ENCODE measurements at places on chromosomes 3 and 15.

- DNase-seq = no peak
Observed at GRCh38 chr3:23712656-23713559, 92.8 kb upstream of the UBE2E1 start.

DNA sequence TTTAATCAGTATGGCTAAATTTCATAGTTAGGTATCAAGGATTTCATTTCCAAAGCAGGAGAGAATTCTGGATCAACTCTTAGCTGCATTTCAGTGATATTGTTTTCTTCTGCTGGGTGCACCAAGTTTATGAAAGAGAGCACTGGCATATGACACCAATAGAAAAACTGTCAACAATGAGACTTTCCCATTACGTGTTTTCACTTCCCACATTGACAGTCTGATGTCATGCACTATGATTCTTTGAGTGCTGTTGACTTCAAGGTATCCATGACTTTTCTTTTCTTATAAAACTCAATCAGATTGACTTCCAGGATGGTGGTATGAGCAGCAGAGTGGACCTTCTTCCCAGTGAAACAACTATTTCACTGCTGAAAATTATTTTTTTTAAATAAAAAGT, 476.1 kb downstream of the EDEM1 start:
- DNase-seq = no peak

DNA sequence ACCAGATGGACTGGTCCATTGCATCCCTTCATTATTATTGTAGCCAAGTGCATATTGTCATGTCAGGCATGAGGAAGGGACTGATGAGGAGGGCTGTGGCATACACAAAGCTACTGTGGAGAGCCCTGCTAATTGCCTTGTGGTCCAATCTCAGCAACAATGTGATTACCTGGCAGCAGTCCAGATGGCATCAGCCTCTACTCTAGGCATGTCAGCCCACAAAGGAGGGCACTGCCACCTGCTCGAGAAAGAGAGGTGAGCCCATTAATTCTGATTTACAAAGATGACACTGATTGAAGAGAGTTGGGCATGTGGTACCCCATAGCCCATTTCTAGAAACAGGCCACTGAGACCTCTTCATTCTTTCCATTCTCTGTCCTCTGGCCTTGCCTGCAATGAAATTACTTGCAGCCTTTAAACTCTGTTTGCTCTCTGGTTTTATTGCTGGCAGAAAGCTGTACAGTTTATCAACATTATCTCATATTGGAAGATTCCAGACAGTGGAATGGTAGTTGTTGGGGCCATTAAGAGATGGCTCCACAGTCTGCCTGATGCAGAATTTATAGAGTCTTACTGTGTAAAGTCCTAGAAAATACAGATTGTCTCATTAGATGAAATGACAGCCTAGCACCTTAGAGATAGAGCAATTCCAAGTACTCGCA, 307.7 kb downstream of the ARPP21 start:
- no peak for DNase-seq

DNA sequence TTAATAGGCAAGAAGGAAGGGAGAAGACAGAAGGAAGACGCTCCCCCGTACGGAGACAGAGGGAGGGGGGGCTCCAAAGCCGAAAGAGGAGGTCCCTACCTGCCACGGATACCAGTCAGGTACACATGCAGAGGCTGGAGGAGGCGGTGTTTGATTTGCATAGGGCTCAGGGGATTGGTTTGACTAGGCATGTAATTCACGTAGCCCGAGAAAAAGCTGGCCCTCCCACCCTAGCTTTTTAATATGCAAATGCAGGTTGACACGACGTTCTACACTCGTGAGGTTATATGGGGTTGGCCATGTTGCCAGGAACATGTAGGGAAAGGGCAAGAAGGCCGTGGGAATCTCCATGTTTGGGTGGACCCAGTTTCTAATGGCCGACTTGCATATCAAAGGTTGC, 29.8 kb downstream of the ZNF592 start:
- no peak for DNase-seq

DNA sequence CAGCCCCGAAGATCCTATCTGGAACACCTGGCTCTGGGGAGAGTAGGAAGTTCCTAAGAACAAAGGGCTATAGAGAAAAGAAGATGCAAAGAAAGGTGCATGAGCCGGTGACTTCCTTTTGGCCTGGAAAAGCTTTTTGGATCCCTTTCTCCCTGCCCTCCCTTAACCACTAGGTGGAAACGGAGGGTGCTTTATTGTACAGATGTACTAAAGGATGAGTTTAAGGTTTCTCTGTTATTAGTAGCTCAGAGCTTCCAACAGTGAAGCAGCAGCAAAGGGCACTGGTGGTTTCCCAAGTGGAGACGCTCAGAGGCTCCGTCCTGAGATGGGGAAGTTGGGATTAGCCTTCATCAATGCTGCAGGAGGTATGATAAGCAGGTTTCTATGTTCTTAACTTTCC, 5.9 kb upstream of the ADGRG7 start:
- DNase-seq = no peak

DNA sequence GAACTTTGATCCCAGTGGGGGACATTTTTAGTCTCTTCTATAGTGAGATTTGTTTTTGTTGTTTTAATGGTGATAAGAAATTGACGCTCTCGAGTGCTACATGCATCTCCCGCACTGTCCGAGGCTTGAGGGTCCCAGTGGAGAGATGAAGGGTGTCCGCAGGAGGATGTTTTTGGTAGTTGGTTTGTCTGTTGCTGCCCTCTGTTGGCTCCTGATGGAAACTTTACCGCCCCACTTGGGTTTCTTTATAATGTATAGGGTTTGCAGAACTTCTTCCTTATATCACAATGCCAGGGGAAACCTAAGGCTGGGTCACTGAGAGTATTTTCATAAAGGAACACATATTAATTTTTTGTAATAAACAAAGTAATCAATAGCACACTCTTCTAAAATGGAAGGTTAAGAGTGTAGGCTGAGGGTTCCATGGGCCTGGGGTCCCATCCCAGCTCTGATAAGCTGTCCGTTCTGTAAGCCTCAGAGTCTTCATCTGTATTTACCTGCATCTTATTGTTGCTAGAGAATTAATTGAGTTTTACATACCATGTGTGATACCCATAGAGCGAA, 185.3 kb upstream of the FEZF2 start:
- DNase-seq = no peak

DNA sequence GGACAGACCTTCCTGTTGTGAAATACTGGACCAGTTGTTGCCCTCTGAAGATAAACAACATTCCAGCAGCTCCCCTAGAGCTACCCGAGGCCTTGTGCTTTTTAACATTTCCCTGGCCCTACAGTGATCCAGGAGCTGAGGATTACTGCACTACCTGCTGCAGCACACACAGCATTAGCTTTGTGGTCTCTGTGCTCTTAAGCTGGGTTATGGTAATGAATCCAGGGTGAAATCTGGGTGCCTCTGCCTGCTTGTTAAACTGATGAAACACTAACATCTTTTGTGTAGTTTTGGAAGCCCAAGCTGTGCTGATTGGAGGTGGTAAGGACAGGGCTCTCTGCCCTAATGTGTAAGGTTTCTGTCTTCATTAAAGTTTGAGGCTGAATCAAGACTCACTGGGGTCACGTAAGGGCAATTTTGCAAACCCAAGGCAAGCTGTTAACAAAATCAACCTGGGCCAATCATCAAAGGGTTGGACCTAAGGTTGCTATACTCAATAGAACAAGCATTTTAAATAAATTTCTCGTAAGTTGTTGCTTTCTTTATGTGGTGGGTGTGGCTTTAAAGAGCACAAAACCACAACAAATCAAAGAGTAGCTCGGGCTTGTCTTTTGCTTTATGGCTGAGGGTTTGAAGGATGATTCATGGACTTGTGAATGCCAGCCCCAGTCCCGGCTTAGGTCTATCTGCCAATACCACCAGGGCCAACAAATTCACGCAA, 183.9 kb downstream of the TPRG1 start:
- DNase-seq = peak; percentile 74

DNA sequence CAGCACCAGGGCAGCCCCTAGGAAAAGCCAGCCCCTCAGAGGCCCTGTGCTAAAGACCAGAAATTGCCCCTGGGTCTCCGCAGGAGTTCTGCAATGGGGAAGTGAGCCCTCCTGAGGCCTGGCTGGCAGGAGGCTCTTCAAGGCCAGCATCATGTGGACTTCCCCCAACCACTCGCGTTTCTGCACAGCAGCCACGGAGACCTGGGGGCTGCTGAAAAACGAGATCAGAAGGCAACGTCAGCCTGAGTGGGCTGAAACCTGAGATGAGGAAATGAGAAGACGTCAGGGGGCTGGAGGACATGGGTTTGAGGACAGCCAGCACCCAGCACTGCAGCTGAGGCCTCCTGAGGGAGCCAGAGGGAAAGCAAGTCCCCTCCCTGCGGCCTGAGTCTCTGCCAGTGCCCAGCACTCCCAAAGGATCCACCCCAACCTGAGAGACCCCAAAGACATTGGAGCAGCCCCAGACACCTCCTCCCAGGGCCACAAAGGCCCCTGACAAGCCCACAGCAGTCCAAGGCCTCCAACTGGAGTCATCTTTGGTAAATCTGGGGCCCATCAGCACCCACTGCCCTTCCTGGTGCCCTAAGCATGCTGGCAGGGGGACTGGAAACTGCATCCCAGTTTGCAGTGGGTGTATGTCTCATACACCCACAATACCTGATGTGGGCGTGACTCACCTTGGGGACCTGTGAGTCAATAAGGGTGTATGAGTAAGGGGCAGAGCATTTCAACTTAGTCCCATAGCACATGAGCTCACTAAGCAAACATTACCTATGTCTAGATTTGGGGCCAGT, 29.2 kb upstream of the CYP11A1 start:
- peak; percentile 49 for DNase-seq

GRCh38 chr3:130661140-130661891, 85.3 kb downstream of the PIK3R4 start:
- DNase-seq = no peak

GRCh38 chr3:145678401-145678800, 482.6 kb downstream of the PLOD2 start:
- no peak for DNase-seq

- no peak for DNase-seq
Observed at GRCh38 chr3:130565224-130565623, 48.2 kb downstream of the COL6A6 start.

- DNase-seq = no peak
Observed at GRCh38 chr3:195809796-195810454, 1.8 kb downstream of the MUC4 start.

DNA sequence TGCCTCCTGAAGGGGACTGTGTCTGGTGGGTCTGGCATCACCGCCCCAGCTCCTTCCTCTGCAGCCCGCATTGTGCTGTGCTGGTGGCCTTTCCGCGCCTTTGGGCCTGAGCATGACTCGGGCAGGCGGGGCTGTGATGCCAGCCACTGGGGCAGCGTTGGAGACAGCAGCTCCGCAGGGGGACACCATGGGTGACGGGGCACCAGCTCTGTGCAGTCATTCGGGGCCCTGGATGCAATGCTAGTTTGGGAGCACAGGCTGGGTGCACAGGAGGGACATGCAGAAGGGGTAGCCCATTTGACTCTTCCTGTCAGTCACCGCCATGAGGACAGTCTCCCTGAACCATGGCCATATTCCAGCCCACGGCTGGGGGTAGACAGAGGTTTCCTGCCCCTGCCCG, 83.8 kb upstream of the SNRPA1 start:
- DNase-seq = no peak

GRCh38 chr3:61927332-61927731, 366.0 kb downstream of the PTPRG start:
- no peak for DNase-seq

DNA sequence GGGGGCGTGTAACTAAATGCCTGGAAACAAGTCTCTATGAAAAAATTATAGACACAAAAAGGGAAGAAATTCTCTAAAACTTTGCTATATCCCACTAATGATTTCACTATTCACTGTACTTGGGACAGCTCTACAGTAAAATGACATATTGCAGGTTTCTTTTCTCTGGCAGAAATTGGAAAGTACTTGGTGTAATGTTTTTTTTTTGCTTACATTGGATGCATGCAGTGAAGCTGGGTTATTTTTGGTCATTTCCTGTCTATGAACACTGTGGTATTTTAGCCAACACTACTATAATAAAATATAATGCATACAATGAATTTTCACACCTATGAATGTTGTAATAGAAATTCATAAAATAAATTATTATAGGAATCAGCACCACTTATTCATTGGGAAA, 109.7 kb downstream of the LRRC49 start:
- no peak for DNase-seq

DNA sequence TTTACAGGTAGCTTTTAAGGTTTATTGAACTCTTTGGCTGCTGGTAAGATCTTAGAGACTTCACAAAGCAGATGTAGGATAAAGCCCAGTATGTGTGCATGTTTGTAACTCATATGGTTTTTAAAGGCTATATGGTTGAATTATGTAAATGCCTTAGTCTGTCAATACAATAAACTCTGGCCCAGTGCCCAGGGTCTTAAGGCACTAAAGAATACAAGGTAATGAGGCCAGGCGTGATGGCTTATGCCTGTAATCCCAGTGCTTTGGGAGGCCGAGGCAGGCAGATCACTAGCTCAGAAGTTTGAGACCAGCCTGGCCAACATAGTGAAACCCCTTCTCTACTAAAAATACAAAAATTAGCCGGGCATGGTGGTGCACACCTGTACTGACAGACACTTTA, 170.3 kb upstream of the CGNL1 start:
- DNase-seq = no peak

DNA sequence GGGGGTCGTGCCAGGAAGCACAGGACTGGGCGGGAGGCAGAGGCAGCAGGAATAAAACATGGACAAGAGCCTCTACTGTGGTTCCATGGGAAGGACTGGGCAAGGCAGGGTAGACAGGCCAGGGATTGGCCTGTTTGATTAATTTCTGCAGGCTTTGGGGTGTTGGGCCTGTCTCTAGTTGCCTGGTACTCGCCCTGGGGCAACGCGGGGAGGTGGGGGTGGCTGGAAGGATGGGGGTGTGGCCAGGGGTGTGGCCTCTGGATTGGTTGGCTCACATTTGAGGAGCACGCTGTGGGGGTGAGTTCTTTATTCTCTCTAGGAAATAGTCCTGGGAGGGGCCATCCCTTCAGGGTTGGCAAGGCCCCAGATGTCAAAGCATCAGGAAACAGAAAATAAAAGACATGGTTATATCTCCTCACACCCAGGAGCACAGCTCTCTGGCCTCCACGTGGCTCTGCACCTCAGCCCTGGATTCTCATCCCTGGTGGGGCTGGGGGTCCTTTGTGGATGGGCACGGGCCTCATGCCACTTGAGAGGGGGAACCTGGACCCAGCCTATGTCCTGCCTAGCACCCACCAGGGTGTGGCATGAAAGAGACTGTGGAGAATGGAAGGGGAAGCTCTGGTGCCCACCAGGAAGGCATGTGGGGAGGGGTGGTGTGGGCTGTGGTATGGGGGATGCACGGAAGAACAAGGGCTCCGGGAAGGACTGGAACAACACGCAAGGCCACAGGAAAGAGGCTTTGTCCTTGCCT, 223.0 kb upstream of the LYSMD4 start:
- no peak for DNase-seq

DNA sequence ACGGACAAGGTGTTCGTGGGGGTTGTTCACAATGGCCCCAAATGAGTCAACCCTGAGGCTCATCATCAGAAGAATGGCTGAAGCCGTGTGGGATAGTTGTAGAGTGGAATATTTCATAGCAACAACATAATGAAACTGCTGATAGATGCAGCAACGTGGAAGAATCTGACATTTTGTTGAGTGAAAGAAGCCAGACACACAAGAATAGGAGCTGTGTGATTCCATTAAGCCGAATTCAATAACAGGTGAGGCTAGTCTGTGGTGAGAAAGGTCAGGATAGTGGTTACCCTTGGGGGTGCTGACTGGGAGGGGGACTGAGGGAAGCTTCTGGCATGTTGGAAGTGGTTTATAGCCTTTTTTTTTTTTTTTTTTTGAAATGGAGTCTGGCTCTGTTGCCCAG, 144.0 kb downstream of the SMAD6 start:
- no peak for DNase-seq
